ENCODE measurements at places on chromosomes 6 and 20.

- DNase-seq = no peak
These were observed 10.4 kb upstream of the TDRD6 start for GRCh38 chr6:46677314-46677654.

- no peak for DNase-seq
These were observed 39.5 kb upstream of the BEND3 start for GRCh38 chr6:107154801-107155160.

GRCh38 chr20:50130995-50131394 lies 18.0 kb upstream of the UBE2V1 start:
- DNase-seq = no peak

- DNase-seq = no peak
These were observed 119.9 kb downstream of the RNF144B start for GRCh38 chr6:18507018-18507415.

DNA sequence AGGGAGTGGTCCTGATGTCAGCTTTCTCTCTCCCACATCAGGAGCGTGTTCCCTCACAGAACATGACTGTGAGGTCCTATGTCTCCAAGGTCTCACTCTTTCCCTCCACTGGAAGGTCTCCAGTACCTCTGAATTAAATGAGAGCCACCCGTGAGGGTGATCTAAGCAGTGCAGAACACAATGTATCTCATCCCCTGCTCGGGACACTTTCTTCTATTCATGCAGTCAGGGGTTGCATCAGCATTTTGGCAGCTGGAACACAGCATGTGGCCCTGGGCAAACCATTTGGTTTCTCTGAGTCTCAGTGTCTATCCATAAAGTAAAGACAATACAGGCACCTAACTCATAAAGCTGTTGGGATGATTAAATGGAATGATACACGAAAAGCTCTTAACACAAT lies 34.2 kb downstream of the MAFB start:
- no peak for DNase-seq

DNA sequence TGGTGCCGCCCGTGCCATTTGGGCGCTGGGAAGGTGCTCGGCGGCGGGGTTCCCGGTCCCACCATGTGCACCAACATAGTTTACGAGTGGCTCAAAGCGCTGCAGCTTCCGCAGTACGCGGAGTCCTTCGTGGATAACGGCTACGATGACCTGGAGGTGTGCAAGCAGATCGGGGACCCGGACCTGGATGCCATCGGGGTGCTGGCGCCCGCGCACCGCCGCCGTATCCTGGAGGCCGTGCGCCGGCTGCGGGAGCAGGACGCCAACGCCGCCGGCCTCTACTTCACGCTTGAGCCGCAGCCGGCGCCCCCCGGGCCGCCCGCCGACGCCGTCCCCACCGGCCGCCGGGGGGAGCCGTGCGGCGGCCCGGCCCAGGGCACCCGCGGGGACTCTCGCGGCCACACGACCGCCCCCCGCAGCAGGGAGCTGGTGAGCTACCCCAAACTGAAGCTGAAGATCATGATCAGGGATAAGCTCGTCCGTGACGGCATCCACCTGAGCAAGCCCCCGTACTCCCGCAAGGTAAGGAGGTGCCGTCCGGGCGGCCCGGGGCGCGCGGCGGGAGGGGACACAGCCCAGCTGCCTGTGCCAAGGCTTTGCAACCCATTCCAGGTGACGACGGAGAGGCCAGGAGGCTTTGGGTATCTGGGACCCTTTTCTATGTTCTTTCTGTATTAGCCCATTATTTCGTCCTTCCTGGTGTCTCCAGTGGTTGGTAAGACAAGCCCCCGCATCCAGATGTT lies 547 bp downstream of the SAMD5 start:
- DNase-seq = no peak

- DNase-seq = no peak
These were observed 978.5 kb downstream of the TBC1D32 start for GRCh38 chr6:120355822-120356221.

DNA sequence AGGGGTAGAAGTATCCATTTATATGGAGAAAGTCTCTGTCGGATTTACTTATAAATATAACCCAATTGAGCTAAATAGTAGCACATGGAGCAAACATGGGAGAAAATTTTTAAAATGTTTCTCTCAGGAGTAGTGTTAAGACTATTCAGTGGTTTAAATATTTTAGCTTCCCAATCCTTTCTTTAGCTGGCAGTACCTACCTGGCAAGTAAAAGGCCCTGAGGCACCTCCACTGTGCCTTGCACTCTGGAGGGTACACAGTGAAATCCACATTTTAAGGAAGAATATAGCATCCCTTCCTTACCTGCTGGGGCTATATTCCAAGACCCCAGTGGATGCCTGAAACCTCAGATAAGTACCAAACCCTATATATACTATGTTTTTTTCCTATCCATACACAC lies 124.2 kb downstream of the KLHL32 start:
- DNase-seq = no peak

DNA sequence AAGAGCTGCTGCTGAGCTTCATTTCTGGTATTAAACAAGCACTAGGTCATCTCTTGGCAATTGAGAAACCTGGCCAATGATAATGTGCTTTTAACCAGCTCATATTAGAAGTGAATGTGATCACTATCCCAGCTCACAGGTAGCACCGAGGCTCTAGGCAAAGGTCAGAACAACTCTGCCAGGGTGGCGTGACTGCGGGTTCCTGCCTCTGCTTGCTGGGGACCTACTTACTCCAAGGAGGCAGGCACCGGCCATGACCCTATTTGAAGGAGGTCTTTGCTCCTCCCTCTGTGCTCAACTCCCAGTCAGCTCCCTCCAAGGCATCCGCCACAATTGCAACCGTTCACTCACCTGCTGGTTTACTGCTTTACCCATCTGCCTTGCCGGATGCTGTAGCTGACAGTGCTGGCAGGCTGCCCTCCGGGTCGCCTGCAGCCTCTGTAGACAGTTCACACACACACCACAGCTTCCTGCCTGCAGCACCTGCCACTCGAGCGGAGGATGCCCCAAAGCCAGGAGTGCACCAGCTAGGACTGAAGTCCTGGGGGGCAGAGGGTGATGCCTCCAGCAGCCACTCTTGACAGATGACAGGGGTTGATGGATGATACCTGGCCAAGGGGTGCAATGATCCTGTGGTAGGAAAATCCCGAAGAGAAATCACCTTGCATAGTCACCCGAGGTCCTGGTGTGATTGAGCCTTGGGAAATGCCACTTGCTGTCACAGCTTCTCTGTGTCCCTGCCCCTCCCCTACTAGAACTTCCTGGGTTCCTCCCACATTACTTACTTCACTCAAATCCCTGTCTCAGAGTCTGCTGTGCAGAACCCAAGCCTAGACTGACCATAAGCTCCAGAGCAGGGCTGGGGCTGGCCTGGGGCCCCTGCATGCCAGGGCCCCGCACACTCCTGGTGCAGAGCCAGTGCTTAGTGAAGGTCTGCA lies 8.8 kb upstream of the VSX1 start:
- DNase-seq = no peak

- DNase-seq = peak; percentile 66
These were observed 164.8 kb downstream of the MRPL14 start for GRCh38 chr6:43962458-43962857.

GRCh38 chr6:4059115-4059777 lies 19.7 kb downstream of the FAM217A start:
- peak; percentile 69 for DNase-seq

DNA sequence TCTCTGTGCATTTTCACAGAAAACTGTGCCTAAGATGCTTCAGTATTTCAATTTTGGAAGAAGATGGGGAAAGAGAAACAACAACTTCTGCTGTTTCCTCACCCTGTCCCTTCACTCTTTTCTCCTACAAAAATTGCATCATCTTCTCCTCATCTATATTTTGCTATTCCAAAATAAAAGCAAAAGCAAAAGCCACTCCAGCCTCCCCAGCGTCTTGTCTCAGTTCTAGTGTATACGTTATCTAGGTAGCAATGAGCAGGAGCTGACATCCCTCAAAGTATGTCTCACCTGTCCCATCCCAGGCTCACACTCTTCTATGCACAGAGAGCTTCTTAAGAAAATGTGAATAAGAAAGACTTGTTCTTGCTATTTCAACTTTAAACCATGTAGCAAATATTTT lies 163.8 kb upstream of the TAB2 start:
- peak; percentile 72 for DNase-seq

DNA sequence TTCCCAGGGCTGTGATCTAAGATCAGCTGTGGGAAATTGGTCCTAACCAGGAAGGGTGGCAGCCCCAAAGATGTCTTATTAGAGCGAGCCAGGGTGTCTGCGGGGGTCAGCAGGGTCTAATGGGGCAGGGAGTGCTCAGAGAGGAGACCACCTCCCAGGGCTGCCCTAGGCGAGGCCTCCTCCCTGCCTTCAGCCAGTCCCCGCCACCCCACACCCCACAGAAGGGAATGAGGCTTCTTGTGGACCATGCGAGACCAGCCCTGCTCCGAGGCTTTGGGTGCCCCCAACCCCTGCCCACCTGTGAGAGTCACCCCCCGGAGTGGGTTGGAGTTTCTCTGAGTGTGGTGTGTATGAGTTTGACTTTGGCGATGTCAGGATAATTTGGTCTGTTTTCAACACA lies 37.8 kb downstream of the SYNJ2 start:
- DNase-seq = no peak

GRCh38 chr6:56448046-56448445 lies 194.6 kb downstream of the DST start:
- no peak for DNase-seq

GRCh38 chr6:149114167-149114566 lies 203.3 kb upstream of the TAB2 start:
- DNase-seq = no peak

DNA sequence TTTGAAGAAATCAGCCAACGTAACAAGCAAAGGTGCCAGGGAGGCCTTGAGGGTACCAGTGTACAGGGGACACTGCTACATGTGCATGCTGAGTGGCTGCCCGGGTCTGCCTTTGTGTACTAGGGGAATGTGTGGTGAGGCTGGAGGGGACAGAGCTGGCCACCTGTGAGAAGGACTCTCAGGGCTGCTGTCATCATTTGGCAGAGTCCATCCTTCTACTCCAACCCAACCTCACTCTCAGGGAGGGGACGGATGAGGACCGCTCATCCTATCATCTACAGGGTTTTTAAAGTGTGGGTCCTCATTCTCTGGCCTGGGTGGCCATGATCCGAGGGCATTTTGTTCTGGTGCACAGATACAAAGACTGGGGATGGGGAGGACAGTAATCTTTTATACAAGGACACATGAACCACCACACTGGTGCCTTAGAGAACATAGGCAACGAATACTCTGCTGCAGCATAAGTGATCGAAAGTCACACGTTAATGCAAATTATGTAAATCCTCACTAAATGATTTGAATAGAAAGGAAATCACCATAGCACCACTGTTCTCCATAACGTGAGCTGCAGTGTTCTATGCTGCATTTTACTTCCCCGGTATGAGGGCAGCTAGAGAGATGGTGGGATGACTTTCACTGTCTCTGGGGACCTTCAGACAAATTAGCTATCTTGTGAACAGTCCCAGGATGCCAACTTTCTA lies 181.4 kb downstream of the GMPR start:
- DNase-seq = no peak

DNA sequence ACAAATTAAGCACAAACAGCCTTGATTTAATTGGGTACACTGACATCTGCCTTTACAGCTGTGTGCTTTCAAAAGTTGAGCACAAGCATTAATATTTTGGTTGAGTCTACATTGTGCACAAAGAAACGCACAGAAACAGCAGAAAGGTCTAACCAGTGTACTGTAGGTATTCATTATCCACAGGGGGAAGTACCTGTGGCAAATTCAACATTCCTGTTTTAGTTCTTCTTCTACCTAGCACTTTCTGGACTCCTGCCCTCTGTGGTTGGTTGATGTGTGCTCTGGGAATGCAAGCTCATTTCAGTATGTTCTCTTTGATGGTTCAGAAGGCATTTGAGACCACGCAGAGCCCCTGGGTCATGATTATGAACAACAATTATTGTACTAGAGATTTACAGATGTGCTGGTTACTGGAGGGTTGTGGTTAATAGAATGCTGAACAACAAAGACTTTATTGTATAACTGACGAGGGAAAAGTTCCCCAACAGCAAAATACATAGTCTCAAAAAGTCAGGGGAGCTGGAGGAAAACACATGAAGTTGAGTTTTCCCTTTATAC lies 26.6 kb upstream of the DAAM2 start:
- DNase-seq = no peak

DNA sequence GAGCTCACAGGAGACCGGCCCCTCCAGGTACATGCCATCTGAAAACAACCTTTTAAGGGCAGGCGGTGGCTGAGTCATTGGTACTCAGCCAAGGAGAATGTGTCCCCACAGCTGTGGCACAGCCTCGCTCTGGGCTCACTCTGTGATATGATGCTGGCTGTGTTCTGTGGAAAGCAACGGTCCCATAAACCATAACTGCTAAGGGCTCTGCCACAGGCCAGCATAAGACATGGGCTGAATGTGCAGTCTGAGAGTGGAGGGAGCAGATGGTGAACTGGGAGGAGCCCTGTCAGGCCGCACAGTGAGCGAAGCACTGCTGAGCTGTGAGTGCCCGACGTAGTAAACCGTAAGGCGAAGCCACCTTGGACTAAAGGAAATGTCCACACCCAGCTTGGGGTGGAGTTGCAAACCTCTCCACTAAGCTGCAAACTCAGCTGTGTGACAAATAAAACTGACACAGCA lies 375.8 kb downstream of the THBS2 start:
- DNase-seq = no peak

- DNase-seq = peak; percentile 13
These were observed 270.7 kb upstream of the TAB2 start for GRCh38 chr6:149046822-149047246.

GRCh38 chr6:105152880-105153279 lies 26.9 kb downstream of the POPDC3 start:
- DNase-seq = no peak

DNA sequence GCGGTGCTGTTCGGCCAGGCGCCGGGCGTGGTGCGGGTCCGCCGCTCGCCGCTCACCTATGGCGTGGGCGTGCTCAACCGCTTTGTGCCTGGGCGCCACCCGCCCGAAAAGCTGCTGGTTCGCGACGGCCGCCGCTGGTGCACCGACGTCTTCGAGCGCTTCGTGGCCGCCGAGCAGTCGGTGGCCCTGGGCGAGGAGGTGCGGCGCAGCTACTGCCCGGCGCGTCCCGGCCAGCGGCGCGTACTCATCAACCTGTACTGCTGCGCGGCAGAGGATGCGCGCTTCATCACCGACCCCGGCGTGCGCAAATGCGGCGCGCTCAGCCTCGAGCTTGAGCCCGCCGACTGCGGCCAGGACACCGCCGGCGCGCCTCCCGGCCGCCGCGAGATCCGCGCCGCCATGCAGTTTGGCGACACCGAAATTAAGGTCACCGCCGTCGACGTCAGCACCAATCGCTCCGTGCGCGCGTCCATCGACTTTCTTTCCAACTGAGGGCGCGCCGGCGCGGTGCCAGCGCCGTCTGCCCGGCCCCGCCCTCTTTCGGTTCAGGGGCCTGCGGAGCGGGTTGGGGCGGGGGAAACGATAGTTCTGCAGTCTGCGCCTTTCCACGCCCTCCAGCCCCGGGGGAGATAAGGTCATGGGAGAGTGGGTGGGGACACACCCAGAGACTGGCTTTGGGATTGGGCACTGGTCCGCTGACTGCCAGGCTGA lies 15.7 kb downstream of the ADISSP start:
- DNase-seq = peak; percentile 83
